Cerebellar nuclear complex (tissue), 1 donor: ENCODE measurements at places on chromosomes 3 and 15.

GRCh38 chr3:59555593-59556315 is 505.9 kb upstream of the CFAP20DC start:
- DNase-seq, result no peak

DNA sequence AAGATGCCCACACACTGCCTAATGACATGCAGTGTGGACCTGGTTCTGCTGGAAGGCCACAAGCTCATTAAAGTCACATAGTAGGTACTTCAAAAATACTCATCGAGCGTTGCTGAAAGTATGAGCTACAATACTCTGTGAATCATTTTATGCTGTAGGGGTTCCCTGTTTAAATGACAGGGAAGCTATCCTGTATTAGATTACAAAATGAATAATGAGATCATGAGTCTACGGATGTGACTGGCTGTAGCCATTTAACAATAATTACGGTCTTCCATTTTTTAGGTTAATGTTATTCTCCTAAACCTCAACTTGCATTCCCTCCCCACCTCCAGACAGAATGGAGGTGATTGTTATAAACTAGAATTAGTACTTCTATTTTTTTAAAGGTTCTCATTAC is 128.2 kb upstream of the FAM3D start:
- DNase-seq, result no peak

- no peak for DNase-seq
Measured at GRCh38 chr3:172307141-172307560, 141.1 kb downstream of the GHSR start.

- no peak for DNase-seq
Measured at GRCh38 chr3:61299343-61300005, 48.2 kb upstream of the FHIT start.

DNA sequence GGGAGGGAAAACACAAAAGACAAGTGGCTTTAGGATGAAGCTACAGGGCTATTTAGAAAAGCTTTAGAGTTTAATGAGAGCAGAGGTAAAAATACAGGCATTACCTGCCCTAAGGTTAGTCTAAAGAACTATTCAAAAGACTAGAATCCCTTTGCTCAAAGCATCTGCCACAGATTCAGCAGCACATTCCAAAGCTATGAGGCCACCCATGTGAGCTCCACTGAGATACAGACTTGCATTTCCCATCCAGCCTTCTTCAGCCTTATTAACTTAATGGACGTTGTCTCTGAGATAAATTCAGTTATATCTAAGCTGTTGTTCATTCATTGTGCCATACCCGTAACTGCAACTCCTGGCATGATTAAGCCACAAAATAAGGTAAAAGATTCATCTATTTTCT is 25.4 kb downstream of the CXCR6 start:
- no peak for DNase-seq

- no peak for DNase-seq
Measured at GRCh38 chr3:131688370-131688769, 185.6 kb upstream of the MRPL3 start.

GRCh38 chr15:66389859-66390381 is 3.2 kb downstream of the MAP2K1 start:
- no peak for DNase-seq

- DNase-seq, result no peak
Measured at GRCh38 chr15:95897651-95898050, 432.8 kb upstream of the NR2F2 start.

DNA sequence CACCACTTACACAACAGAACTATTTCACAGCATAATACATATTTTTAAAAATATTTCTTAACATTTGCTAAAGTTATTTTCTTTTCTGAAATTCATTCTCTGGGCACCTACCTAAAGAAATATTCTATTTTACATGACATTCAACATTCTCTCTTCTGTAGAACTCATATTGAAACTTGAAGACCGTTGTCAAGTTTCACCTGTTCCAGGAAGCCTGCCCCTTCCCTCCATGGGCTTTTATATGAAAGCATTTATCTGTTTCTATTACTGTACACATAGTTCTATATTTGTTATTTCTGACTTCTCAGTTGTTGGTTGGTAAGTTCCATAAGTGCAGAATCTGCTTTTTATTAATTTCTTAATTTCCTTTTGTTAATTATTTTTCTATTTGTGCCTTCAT is 204.3 kb upstream of the ALCAM start:
- no peak for DNase-seq

DNA sequence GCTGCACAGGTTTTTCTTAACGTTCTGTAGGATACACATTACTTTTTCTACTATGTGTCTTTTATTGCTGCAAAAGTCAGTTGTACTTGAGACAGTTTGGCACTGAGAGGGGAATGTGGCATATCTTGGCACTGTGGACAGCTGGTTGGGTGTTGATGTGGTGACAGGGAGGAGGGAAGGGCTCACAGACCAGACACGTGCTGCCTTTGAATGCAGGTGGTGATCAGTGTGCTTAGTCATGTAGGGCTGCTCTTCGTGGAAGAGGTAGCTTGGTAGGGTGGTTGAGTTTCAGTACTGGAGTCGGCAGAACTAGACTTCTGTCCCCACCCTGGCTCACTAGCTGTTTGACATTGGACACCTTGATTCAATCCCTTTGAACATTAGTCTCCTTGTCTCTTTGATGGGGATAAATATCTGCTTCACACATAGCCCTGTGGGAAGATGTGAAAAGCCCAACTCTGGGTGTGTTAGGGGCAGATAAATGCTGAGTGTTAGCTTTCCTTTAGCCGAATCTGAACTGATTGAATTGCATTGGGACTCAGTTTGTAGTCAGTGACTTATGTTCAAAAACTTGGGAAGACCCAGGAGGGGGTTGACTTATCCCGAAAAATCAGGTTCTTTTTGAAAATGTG is 108.4 kb downstream of the PTPRG start:
- DNase-seq, result no peak
